Mammary microvascular endothelial cell (primary cell): ENCODE measurements at places on chromosomes 5 and 9. TPM values are rescaled to one million over a fixed set of nuclear protein-coding genes. Genes with fewer than 3 reads are reported as not detected.

The GNA14 gene
- 2.7 and 3.4 TPM in 2 replicates for total RNA-seq

The ANKRD55 gene
- 1.1 and 2.3 TPM in 2 replicates for total RNA-seq

The PCDHB6 gene
- total RNA-seq, result not detected in 2 replicates

The BTNL8 gene
- total RNA-seq, result not detected in 2 replicates

The CDH6 gene
- 0.05 and 0.20 TPM in 2 replicates for total RNA-seq

The P4HA2 gene
- total RNA-seq, result 51.8 and 57.9 TPM in 2 replicates

The C9 gene
- total RNA-seq, result not detected in 2 replicates

The CMYA5 gene
- under 0.01 TPM in 2 replicates for total RNA-seq

The EIF4E1B gene
- not detected in 2 replicates for total RNA-seq

The LCP2 gene
- 8.8 and 9.4 TPM in 2 replicates for total RNA-seq

The PGM5 gene
- 5.5 and 6.0 TPM in 2 replicates for total RNA-seq

The NEUROG1 gene
- not detected in 2 replicates for total RNA-seq

The LCN1 gene
- total RNA-seq, result not detected in 2 replicates

The IRF1 gene
- total RNA-seq, result 59.8 and 63.9 TPM in 2 replicates

The NXNL2 gene
- 0.33 TPM in 1 of 2 replicates, not detected in the other for total RNA-seq

The ANKRD31 gene
- not detected in 2 replicates for total RNA-seq

The TXNDC8 gene
- total RNA-seq, result not detected in 2 replicates

The PCDHAC2 gene
- 0.64 and 0.73 TPM in 2 replicates for total RNA-seq

The AQP3 gene
- 1.3 and 1.6 TPM in 2 replicates for total RNA-seq

The TRIM7 gene
- 13.6 and 16.6 TPM in 2 replicates for total RNA-seq

The POLK gene
- total RNA-seq, result 18.2 and 18.5 TPM in 2 replicates

The AQP7 gene
- 0.07 TPM in 1 of 2 replicates, not detected in the other for total RNA-seq

The RLN2 gene
- total RNA-seq, result 0.74 TPM in 1 of 2 replicates, not detected in the other

The GRAMD2B gene
- 3.9 and 5.9 TPM in 2 replicates for total RNA-seq

The RORB gene
- total RNA-seq, result under 0.01 TPM in 1 of 2 replicates, not detected in the other

The PCDHGA6 gene
- 0.73 and 1.2 TPM in 2 replicates for total RNA-seq

The TUSC1 gene
- total RNA-seq, result 11.8 and 13.1 TPM in 2 replicates

The ABLIM3 gene
- total RNA-seq, result 51.7 and 57.6 TPM in 2 replicates

The CDO1 gene
- total RNA-seq, result 0.15 and 1.2 TPM in 2 replicates

The LHX3 gene
- total RNA-seq, result not detected in 2 replicates

The SOX30 gene
- 0.05 TPM in 1 of 2 replicates, not detected in the other for total RNA-seq

The EPB41L4B gene
- total RNA-seq, result 0.13 and 0.39 TPM in 2 replicates

The CDH9 gene
- not detected in 2 replicates for total RNA-seq
